ENCODE measurements at places on chromosomes 2 and 18.

- no peak for DNase-seq
Observed at GRCh38 chr2:146203064-146203624, 1641.7 kb upstream of the ACVR2A start.

DNA sequence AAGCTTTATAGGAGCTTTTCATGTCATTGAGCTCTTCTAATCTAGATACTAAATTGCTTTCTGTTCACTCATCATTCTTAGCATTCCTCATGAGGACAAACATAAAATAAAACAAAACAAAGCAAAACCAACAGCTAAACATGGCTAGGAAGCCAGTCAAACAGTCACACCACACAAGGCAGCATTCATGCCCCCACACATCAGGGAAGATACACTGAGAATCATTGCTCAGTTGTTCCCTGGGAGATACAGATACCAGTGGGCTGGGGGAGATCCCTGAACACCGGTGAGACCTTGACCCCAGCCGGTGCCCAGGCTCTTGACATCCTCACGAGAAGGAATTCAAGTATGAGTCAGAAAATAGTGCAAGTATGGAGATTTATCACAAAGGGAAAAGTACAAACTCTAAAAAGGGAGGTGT, 177.9 kb upstream of the ARL4C start:
- no peak for DNase-seq

DNA sequence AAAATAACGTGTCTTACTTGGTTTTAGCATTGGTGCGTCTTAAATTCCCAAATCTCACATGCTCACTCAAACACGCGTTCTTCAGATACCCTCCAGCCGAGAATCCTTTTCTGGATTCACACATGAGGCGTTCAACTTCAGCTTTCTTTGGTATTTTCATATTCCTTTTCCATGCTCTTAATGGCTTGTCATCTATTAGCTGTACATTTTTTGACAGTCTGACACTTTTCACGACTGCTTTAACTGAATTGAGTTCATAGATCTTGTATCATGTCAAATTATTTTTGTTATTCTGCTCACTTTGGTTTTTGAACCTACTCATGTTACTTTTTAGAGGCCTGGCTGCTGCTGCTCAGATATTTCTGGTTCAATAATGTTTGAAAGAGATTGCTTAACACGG, 59.0 kb downstream of the INPP5D start:
- no peak for DNase-seq

GRCh38 chr2:191436368-191437055, 191.3 kb downstream of the MYO1B start:
- DNase-seq = no peak

- no peak for DNase-seq
Observed at GRCh38 chr2:165623783-165624469, 154.4 kb downstream of the CSRNP3 start.

GRCh38 chr2:76446872-76447271, 736.2 kb upstream of the GCFC2 start:
- DNase-seq = no peak

GRCh38 chr2:233223059-233223894, 28.2 kb upstream of the ATG16L1 start:
- DNase-seq = no peak

DNA sequence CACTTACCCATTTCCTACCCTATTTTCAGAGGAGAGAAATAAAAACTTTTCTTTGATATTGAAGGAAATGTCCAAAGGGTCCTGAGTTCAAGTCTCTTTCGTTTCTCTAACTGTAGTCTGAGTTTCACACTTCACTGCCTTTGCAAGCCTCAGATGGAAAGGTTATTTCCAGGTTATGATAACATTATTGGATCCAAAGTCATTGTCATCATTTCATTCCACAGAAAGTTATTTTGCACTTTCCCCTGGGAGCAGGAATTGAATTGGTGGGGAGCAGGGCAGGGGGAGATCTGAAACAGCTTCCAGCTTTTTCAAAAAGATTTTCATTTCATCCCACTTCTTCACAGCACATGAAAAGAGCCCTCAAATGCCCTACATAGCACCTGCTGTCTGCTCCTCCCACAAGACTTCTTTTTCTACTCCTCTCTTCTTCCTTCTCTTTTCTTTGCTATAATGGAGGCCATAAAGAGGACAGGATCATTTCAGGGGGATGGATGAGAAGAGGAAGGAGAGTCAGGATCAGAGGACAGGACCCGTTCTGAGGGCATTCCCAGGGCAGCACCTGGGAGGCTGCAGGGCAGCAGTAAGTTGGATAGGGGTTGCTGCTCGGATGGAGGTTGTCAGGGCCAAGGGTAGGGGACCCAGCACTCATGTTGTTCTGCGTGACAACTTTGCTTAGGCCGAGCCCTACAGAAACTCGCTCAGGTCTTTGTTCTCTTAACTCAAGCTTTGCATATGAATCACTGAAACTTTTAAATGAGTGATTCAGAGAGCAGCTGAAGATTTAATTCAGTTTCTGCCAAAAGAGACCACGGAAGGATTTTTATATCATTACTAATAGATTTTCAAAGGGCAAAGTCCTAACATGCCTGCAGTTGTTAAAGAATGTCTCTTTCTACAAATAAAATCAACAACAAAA, 11.4 kb upstream of the GALNT5 start:
- no peak for DNase-seq

DNA sequence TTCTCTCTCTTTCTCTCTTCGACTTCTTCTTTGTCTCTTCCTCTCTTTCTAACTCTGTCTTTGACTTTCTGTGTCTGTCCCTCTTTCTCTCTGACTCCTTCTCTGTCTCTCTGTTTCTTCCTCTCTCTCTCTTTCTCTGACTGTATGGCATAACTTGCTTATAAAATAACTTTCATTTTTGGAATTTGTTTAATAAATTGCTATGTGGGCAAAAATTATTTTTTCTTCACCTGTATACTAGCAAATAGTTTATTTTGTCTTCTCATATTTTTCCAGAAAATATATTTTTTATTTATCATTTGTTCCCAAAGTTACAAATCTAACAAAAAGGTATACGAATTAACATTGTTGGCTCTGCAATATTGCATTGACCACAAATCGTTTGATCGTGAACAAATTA, 305.7 kb upstream of the FAM98A start:
- no peak for DNase-seq

DNA sequence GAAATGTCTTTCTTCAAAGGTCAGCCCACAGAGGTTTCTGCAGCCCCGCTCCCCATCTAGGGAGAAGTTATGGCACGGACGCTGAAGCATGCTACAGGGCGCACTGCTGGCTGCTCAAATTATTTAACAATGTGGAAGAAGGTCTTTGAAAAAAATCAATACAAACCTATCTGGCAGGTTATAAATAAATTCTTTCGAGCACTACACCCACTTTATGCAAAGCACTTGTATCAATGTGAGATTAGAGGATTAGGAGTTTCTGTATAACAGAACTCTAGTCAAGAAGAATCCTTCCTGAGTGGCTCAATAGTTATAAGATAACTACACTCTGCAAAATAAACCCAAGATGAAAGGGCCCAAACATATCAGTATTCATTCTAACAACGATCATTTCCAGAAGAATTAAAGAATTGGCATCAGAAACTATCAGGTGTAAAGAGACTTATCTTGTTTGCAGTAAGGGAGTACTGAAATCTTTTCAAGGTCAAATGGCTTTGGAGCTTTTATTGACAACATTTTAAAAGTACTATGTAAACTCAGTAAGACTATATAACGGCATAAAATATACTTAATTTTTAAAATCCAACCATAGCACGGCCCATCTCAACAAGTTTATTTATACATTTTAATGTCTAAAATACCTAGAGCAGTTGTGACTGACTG, 103.0 kb upstream of the DNMT3A start:
- DNase-seq = no peak

- DNase-seq = no peak
Observed at GRCh38 chr2:183807870-183808269, 683.6 kb downstream of the NUP35 start.

GRCh38 chr2:160252278-160252887, 52.3 kb upstream of the ITGB6 start:
- no peak for DNase-seq

DNA sequence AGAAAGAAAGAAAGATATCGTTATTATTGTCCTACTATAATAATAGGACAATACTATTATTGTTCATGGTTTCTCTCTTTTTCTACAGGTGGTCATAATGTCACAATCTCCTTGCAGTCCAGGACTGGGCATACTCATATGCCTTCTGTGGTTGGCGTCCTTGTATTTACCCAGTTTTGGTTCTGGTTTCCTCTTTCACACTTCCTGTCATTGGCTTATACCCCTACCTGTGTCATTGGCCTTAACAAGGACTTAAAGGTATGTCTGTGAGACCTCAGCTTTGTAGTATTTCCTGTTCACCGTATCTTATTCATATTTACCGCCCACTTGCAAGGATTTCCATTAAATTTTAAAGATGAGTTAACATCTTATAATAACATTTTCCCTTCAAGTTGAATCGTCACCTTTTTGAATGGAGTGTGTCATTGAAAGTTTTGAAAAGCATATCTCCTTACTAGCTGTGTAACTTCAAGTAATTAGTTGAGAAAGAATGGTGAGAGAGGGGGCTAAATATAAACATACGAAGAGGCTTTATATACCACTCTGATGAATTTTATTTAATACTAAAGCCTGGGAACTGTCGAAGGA, 36.5 kb upstream of the HTR2B start:
- DNase-seq = no peak

- DNase-seq = no peak
Observed at GRCh38 chr2:147351784-147352183, 493.0 kb upstream of the ACVR2A start.

GRCh38 chr2:239723486-239724193, 301.5 kb downstream of the NDUFA10 start:
- no peak for DNase-seq

- DNase-seq = no peak
Observed at GRCh38 chr2:182638667-182639066, 77.4 kb upstream of the DNAJC10 start.

DNA sequence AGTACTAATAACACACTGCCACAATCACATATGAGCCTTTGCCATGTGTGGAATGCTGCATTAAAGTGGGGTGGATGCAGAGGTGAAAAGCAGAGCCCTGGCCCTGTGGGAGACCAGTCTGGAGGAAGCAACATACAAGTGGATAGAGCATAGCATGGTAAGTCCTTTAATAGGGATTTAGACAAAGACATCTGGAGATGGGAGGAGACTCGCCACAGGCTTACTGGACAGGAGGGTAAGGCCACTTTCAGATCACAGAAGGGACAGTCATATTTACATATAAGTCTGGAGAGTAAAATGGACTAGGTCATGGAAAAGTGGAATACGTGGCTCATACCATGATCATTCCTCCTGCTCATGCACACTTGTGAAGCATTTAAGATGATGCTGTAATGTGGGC, 84.3 kb downstream of the PPP1R1C start:
- no peak for DNase-seq

DNA sequence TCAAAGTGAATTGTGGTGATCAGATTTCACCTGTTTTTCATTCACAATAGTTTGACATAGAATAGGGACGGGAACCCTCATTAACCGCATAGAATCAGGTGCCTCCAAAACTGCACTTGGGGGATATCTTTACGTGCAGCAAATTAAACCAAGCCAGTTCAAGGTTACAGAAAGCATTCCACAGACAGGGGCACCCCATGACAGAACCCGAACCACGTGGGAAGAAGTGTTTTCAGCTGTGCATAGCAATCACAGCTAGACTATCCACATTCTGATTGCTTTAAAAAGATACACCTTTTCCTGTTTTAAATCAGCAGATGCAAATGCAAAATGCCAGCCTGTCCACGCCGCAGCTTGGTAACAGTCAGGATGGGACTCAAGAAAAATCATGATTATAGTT, 205.8 kb downstream of the ANAPC1 start:
- no peak for DNase-seq

DNA sequence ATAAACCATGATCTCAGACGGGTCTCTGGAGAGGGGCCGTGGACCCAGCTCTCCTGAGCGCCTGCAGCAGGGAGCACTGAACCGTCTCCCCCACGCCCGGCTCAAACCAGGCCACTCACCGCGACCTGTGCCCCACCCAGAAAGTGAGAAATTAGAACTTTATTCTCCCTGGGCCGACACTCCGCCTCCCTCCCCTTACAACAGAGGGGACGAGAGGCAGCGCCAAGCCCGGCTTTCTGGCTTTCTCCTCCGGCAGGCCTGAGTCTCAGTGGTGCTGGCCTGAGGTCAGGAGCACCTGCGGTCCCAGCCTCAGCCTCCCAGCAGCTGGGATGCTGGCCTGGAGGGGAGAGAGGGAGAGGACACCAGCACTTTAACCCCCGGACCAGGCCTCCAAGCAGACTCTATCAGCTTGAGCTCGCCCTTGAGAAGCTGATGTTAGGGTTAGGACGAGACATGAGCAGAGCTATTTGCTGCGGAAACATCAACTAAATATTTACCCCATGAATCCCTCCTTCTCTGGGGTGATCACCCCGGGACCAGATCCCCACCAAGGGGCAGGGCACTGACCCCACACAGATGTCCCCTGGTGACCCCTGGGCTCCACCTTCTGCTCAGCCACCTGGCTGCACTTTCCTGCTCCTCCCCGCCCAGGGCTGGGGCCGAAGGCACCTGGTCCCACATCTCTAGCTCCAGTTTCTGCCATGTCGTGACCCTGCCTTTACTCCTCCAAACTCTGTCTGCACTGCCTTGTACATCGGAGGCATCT, 856.3 kb upstream of the SALL3 start:
- no peak for DNase-seq

- no peak for DNase-seq
Observed at GRCh38 chr2:47803770-47804169, 20.8 kb downstream of the MSH6 start.

DNA sequence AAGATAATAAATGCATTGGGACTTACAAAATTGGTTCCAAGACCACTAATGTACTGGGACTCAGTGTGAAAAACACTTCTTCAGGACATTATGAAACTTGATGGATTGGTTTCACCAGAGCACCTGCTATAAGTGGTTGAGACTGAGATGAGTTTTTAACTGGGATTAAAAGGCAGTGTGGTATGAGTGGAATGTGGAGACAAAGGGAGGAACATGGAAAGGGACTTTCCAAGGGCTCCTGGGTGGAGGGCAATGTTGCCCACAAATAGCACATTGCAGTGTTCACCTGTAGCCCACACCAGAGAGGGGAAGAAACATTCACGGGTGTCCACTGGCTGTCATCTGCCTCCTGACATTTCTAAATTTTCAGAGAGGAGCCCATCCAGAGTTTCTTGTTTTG, 253.3 kb upstream of the TANK start:
- DNase-seq = no peak

DNA sequence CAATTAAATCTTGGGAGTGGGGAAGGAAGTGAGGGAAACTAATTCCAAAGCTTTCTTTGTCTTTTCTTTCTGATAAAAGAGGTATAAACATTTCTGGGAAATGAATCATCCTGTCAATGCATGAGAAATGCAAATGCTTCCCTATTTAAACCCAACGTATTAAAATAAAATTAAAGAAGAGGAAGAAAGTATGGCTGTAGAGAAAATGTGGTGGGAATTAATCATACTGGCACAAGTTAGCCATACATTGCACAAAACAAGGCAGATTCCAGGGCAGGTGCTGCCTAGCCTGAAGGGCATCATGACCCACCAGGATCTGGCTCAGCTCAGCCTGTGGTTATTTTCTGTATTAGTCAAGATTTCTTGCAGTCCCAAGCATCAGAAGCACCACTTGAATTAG, 338.0 kb downstream of the NYAP2 start:
- no peak for DNase-seq

- no peak for DNase-seq
Observed at GRCh38 chr18:48333563-48333962, 75.6 kb downstream of the ZBTB7C start.

Data from activated naive CD8-positive, alpha-beta T cell treated with anti-CD3 and anti-CD28 coated beads, Interleukin-2, amount 50 U/mL, for 16 hours (primary cell).